Activated CD8-positive, alpha-beta memory T cell treated with anti-CD3 and anti-CD28 coated beads for 24 hours (primary cell): ENCODE measurements at places on chromosomes 5 and 9.

GRCh38 chr9:28774433-28775235 is 1201.4 kb upstream of the C9orf72 start:
- DNase-seq = no peak

DNA sequence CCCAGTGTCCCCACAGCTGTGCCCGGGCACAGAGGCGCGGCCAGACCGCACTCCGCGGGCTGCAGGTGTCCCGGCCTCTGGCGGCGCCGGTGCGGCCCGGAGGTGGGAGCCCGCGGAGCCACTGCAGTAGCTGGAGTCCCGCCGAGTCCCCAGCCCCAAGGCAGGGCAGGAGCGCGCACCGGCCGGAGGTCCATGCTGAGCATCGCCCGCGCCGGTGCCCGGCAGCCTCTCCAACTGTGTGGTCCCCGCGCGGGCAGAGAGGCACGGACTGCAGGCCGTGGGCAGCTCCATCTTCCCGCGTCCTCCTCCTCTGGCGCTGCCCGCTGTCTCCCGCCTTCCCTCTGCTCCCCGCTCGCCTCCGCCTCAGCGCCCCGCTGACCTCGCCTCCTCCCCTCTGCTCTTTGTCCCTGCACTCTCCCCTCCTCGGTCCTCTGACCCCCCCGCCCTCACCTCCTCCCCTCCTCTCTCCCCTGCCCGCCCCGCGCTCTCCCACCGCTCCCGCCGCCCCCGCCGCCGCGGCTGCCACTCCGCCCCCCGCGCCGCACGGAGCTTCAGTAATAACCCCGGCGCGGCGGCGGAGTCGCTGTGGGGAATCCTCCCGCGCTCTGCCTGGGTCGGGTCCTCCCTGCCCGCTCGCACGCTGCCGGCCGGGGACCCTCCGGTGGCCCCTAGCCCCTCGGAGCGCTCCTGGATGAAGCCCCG is at the start of gene ADAMTS16:
ADAMTS16 (plus strand) TSS at position 554 of the 702 bp plus-strand sequence; CDS start at position 692, 138 bp downstream.
- DNase-seq = no peak

DNA sequence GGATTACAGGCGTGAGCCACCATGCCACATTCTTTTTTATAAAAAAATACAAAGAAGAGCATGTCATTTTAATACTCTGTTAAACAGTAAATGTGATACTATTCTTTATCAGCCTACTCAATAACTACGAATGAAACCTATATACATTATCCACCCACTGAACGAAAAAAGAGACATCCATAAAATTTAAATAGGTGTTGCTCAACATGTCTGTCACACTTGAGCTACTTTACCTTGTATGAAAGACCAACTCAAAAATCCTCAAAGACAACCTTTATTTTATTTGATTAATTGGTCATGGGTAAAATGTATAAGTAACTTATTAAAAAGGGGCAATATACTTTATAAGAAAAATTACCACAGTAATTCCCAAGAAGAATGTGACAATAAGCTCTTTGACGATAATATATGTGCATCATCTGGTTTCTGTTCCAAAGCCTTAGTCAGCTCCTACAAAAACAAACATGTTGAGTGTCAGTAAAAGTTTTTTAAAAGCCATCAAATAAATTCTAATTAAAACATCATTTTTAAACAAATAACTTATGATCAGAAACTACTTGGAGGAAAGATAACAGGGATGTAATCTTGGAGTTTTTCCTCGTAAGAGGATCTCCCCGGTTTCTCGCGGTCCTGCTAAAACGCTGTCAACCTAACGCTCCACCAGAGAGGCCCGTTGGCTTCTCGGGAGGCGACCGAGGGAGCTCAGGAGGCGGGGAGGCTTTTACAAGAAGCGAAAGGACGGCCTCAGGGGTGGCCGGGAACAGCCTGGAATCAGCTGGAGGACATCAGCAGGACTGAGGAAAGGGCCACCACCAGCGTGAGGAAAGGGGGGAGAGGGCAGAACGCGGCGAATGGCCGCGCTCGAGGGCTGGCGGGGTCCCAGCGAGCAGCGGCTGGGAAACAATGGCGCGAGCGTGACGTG is 13.5 kb upstream of the ANKRD18B start:
- DNase-seq = peak; percentile 75

DNA sequence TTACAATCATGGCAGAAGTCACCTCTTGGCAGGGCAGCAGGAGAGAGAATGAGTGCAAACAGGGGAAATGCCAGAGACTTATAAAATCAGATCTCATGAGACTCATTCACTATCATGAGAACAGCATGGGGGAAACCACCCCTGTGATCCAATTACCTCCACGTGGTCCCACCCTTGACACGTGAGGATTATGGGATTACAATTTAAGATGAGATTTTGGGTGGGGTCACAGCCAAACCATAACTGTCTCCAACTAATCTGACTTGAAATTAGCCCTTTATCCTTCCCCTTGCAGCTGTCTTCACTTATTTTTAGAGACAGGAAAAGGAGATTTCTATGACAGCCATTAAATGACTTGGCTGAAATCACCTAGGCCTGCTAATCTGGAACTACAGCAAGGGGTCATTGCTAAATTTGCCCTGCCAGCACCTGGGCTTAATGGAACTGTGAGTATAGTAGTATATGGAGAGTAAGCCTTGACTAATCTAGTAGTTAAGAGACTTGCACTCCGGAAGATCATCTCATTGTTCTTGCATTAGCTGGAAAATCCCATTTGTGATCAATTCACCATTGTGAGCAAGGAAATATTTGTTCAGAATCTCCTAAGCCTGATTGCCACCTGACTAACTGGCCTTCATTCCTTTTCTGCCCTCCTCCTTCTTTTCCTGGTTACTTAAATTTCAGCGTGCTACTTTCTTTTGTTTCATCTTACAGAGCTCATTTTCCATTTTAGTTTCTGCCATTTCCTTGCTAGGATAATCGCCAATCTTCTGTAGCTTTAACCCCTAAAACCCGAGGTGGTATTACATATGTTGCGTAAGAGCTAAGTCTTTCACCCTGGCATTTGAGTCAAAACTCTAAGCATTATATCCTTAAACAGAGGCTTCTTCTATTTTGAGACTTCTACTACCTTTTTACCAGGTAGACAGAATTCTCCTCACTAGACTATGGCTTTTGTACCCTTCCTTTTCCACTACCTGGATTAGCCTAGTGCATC is 65.3 kb upstream of the RUSC2 start:
- DNase-seq = no peak

- no peak for DNase-seq
Observed at GRCh38 chr5:55173687-55174230, 782 bp upstream of the CDC20B start.

DNA sequence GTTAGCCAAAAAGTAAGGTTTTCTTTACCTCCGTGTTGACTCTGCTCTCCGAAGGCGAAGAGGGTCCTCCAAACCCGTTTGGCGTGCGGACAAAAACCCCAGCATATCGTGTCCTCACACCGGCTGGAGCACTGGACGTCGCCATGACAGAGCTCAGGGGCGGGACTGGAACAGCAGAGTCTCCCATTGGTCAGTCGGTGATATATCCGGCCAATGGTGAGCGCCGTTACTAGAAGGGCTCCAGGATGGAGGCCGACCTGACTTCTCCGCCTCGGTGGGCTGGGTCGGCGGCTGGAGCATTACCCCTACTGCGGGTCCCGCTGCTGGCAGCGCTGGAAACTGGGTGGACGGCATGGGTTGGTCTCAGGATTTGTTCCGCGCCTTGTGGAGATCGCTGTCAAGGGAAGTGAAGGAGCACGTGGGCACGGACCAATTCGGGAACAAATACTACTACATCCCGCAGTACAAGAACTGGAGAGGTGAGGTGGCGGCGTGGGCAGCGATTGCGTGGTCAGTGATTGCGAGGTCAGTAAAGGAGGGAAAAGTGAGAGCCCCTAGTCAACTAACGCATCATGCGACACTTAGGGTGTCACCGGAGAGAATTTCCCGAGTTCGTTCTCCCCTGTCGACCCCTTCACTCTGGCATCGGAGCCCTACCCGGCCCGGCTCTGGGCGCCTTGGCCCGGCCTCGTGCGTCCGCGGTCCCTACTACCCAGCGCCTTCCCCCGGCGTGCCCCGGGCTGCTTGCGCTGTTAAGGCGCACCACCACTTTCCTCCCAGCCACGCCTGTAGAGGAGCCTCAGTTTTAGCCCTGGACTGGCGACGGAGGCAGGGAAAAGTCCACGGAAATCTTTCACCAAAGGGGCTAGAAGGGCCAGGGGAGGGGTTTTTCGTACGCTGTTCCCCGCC is at the start of the genes ERCC8 and NDUFAF2:
ERCC8 (minus strand) TSS at position 167 of the 909 bp plus-strand sequence; CDS start at position 105, 62 bp downstream.
NDUFAF2 (plus strand) TSS at position 302 of the 909 bp plus-strand sequence; CDS start at position 353, 51 bp downstream.
- peak; percentile 93 for DNase-seq

GRCh38 chr5:38607396-38607795 is 51.0 kb upstream of the LIFR start:
- DNase-seq = no peak

GRCh38 chr9:26974927-26975326 is 18.7 kb downstream of the IFT74 start:
- DNase-seq = no peak

DNA sequence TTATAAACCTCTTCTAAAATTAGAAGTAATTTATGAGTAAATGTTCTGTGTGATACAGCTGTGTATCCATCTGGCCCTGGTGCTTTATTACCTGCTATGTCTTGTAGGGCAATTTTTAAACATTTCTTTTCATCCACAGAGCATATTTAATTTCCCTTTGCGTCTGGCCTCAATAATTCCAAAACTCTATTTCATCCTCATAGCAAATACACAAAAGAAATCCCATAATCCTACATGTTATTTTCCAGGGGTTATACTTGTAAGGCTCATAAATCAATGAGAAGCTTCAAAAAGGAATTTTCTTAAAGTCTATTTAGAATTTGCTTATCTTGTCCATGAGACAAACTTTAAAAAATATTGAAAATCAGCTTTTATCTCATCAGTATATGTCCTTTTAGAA is 167.0 kb downstream of the TTC39B start:
- DNase-seq = no peak

DNA sequence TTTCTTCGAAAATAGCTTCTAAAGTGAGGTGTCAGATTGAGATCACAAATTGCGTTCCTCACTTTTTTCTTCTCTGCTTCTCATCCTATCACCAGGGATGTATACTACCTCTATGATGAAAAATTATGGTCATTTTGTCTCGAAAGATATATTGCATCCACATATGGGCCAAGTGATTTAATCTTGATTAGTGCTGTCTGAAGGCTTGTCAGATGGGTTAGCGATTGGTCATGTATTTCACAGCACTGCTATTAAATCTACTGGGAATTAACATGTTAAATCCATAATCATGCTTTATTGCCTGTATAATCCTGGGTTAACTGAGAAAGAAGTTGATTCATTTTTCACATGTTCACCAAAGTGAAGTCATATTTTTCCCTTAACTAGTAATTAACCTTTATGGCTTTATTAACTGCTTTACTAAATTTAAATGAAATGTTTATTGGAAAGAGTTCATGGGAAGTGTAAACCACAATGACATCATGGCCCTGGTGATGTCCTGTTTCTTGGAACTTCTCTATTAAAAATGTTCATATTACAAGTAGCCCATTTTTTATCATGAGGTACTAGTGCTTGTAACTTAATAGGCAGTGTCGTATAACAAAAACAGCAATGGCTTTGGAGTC is 193.3 kb downstream of the SMC2 start:
- no peak for DNase-seq

DNA sequence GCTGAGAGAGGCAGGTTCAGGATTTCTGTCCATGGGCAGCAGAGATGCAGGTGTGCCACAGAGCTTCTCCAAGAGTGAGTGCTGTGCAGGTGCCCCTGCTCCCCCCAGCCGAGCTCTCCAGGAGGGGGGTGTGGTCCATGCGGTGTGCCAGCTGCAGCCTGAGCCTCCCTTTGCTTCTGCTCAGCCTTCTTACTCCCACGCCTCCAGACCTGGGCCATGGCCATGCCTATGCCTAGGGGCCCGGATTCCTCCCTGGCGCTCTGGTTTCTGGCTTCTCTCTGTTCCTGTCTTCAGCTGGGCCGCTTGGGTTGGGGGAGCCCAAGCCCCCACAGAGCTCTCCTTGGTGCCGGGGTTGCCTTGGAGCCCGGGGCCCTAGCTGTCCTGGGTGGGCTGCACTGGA is 133.3 kb downstream of the CACNA1B start:
- no peak for DNase-seq

DNA sequence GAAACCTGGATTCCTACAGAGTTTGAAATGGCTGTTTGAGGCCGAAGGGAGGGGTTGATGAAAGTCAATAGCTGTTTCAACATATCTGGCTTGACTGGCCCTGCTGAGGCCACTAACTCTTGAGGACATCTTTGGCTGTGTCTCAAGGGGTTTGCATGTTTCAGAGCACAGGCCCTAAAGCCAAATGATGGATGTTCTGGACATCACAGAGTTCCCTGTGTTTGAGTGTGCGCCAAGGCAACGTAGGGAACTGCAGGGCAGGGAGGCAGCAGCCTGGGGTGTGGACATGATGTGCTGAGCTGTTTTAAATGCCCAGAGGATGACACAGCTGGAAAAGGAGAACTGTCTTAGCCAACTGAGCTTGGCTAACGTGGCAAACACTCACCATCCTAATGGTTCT is 89.6 kb downstream of the RAPGEF1 start:
- DNase-seq = no peak

- no peak for DNase-seq
Observed at GRCh38 chr9:127537014-127537413, 75.1 kb upstream of the STXBP1 start.

GRCh38 chr5:84257061-84257460 is 127.6 kb downstream of the EDIL3 start:
- no peak for DNase-seq

DNA sequence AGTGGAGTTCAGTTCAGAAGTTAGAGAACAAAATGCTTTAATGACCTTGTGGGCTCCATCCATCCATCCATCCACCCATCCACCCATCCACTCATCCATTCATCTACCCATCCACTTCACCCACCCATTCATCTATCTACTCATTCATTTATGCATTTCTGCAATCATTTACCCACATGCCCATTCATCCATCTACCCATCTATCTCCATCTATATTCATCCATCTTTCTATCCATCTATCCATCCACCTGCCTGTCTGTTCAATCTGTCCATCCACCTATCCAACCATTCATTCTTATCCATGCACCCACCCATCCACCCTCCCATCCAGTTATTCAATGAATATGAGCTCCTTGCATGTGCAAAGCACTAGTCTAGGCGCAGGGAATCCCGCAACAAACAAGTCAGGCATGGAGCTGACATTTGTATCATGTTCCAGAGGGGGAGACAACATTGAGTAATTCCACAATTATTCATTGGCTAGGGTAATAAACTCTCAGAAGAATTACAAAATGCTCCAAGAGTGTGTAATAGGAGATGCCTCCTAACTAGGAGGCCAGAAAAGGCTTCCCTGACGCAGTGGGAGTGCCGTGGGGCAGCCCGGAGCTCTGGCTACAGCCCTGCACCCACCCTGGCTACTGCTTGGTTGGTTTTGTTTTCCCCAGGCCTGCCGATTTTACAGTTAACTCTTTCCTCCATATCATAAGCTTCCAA is 211.2 kb downstream of the NXNL2 start:
- DNase-seq = no peak

DNA sequence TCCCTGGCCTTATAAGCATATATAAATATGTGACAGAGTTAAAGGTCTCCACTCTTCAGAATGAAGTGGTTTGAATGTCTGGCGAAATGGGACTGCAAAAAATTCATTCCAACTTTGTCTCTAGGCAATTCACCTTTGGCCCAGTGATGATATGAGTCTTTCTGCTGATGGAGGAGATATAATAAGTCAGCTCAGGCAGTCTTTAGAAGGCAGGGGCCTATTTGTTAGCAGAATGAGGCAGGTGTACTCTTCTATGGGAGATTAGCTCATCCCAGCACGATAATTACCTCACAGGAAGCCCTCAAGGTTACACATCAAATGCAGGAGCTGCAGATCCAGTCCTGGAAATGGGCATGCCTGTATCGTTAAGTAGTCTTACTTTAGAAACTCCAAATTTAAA is 300.5 kb downstream of the NR2F1-AS1 start:
- DNase-seq = no peak
